ENCODE measurements at places on chromosomes 5 and 9.
A peak's percentile ranks its signal among the peaks of the same experiment; 100 is the strongest.

DNA sequence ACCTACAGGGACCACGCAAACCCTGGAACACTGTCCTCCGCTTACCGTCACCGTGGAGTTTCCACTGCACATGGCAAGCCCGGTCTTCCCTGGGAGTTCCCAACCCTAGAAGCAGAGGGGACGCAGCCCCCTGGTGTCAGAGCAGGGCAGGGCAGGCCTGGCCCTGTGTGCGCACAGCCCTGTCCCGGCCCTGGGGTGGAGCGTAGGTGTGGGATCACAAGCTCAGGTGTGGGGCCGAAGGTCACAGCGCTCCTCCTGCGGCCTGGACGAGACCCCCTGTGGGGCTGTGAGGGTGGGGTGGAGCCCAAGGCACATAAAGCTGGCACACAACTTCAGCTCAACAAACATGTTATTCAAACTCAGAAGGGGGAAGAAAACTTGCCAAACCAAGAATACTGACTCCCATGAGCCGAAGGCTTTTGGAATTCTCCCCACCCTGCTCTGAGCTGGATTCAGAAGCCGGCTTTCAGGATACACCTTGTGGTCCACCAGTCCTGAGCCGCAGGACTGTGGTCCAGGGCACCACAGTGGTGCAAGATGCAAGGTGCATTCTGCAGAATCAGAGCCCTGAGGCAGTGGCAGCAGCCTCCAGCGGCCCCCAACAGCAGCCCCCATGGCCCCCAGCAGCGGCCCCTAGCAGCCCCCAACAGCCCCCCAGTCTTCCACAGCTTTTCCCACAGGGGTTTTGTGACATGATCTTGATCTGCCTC is 11.8 kb upstream of the EXOC3 start:
- DNase-seq, result peak; percentile 66

GRCh38 chr9:99257723-99258389 is 35.8 kb downstream of the SEC61B start:
- DNase-seq, result no peak

GRCh38 chr5:1119312-1119831 is 7.5 kb upstream of the SLC12A7 start:
- no peak for DNase-seq

DNA sequence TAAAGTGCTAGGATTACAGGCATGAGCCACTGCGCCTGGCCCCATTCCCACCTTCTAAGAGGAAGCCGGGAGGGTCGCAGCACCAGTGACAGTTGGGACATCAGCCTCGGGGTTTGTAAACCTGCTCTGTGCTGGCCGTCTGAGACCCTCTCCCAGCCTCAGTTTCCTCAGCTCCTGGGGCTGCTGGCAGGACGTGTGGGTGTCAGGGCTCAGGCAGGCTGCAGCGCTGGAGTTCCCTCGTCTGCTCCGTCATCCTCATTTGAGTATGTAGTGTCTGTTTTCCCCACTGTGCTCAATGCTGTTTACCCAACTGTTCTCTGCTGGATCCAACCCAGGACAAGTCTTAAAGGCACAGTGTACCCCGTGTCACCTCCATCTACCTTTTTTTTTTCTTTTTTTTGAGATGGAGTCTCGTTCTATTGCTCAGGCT is 2.0 kb upstream of the NINJ1 start:
- peak; percentile 30 for DNase-seq

- no peak for DNase-seq
Measured at GRCh38 chr9:81390792-81391456, 298.4 kb downstream of the TLE1 start.

GRCh38 chr5:1310118-1310517 is 15.2 kb upstream of the TERT start:
- no peak for DNase-seq
